ENCODE measurements at places on chromosomes 2 and 18.

- DNase-seq, result no peak
These were observed 25.4 kb upstream of the GLI2 start for GRCh38 chr2:120710256-120710655.

- DNase-seq, result no peak
These were observed 823.6 kb downstream of the GALR1 start for GRCh38 chr18:78073275-78073674.

- no peak for DNase-seq
These were observed 32.7 kb upstream of the FHL2 start for GRCh38 chr2:105431367-105432043.

DNA sequence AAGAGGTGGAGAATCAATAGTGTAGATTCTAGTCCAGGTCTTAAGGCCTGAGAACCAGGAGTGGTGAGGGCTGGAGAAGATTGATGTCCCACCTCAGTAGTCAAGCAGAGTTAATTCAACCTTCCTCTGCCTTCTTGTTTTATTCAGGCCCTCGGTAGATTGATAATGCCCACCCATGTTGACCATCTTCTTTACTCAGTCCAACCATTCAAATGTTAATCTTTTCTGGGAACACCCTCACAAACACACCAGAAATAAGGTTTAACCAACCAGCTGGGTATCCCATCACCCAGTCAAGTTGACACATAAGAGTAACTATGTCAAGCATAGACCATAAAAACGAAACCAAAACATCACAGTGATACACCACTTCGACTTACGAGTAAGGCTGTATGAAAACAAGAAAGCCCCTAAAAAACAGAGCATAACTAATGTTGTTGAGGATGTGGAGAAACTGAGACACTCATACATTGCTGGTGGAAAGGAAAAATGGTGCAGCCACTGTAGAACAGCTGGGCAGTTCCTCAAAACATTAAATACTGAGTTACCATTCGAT lies 57.5 kb downstream of the SLC35F5 start:
- DNase-seq, result no peak

- DNase-seq, result no peak
These were observed 26.2 kb upstream of the CCNT2 start for GRCh38 chr2:134892282-134893035.

- no peak for DNase-seq
These were observed 1539.2 kb upstream of the PIK3C3 start for GRCh38 chr18:40415821-40416220.

- no peak for DNase-seq
These were observed 122.1 kb downstream of the ARL4C start for GRCh38 chr2:234374736-234375135.

DNA sequence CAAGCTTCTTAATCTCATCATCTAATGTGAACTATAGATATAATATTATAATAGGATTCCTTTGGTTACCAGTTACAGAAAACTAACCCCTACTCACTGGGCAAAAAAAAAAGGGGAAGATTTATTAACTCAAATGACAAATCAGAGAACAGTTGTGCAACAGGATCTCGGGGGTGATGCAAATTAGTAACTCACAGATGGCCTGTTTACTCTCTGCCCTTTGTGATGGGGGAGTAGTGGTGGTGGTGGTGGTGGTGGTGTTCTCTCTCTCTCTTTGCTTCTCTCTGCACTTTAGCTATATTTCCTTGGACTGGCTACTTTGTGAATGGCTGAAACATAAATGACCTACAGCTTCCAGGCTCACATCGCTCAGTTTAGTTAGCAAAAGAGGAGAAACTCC lies 59.0 kb downstream of the TMEM247 start:
- DNase-seq, result no peak

DNA sequence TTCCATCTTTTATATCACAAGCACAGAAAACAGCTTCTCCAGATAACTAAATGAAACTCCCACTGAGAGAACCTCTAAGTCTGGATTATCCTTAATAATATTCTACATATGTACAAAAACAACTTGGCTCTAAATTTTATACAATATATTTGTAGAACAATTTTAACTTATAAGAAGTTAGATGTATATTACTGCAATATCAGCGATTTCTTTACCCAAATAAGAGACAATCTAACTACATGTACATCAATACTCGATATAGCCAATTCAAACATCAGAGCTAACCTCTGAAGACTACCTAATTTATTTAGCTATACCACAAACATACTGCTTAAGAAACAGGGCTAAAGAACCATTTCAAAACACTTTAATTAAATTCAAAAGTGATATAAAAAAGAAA lies 148.6 kb downstream of the ROCK1 start:
- DNase-seq, result no peak

GRCh38 chr18:54671291-54671881 lies 80.3 kb downstream of the DYNAP start:
- DNase-seq, result no peak

- no peak for DNase-seq
These were observed 61.0 kb downstream of the BIN1 start for GRCh38 chr2:127045792-127046501.

DNA sequence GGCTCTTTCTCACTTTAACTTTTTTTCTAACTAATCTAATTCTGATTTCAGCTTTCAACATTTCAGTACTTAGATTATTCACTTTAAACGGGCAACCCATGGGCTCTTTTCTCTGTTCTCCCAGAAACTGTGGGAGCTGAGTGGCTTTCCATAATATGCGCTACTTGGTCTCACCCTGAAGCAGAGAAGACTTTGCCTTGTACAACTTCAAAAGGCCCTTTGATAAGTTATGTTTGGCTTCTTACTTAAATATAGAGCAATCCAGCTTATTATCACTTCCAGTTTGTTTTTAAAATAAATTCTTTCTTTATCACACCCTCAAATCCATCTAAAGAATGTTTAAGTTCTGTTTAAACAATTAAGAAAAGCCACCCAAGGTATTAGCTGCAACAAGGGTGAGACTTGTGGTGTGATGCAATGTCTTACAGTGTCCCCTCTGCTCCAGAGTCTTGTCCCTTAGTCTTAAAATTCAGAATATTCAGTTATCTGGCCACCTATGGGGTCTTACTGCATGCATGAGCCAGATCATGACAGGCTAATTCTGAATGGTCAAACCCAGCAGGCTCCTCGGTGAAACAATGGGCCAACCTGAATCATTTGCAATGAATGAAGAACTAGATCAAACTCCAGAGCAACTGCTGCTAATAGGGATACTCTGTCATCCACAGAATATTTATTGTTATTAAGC lies 38.8 kb downstream of the GCG start:
- no peak for DNase-seq

DNA sequence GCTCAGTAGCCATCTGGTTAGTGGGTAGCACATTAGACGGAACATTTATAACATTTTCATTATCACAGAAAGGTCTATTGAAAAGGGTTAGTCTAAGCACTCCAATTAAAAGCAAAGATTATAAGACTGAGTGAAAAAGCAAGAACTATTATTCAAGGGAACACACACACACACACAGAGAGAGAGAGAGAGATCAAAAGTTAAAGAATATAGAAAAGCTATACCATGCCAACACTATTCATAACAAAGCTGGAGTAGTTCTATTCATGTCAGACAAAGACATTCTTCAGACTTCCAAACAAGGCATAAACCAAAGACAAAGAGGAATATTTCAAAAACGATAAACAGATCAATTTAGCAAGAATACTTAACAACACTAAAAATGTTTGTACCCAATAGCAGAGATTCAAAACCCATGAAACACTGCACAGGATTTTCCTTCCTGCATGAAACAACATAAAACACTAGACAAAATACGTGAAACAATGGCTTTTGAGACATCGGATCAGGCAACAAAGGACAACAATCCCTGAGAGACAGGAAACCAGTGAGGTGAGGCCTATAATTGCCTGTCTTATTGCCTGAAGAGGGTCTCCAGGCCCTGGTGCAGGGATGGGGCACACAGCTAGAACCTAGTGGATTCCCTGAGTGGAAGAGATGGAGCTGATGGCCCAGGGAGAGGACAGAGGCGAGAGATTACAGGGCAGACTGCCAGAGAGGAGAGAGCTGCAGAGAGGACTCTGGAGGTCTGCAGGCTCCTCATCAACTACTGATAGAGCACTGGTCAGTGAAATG lies 83.6 kb upstream of the NPAS2 start:
- no peak for DNase-seq

DNA sequence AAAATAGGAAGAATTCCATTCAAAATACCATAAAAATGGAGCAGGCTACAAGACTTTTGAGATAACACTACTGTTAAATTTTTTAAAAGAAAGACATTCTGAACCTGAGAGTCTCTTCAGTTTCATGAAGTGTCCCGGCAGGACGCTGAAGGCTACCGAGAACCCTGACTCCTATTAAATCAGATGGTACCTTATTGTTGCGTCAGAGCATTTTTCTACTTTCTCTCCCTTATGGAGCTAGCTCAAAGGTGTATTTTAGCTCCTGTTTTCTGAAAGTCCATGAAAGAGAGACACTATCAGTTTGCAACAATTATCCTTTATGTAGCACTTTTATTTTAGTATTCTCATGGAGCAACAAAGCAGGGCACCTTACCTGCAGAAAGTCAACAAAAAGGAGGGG lies 626.7 kb downstream of the IRS1 start:
- no peak for DNase-seq

DNA sequence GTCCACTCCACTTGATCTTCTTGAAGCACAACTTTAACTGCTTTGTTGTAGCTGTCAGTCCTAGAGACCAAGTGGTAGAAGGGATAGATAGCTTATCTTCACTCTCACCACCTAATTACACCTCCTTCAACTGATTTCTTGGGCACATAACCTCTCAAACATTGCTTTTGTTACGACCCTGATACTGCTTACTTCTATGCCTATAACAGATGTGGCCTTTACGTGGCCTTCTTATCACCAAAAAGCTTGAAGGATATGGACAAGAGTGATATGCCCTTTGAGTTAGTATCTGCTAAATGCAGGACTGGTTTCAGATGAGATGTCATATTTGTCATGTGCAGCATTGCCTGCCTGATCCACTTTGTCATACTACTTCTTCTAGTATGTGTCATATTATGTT lies 847.2 kb downstream of the TDRD15 start:
- DNase-seq, result no peak

DNA sequence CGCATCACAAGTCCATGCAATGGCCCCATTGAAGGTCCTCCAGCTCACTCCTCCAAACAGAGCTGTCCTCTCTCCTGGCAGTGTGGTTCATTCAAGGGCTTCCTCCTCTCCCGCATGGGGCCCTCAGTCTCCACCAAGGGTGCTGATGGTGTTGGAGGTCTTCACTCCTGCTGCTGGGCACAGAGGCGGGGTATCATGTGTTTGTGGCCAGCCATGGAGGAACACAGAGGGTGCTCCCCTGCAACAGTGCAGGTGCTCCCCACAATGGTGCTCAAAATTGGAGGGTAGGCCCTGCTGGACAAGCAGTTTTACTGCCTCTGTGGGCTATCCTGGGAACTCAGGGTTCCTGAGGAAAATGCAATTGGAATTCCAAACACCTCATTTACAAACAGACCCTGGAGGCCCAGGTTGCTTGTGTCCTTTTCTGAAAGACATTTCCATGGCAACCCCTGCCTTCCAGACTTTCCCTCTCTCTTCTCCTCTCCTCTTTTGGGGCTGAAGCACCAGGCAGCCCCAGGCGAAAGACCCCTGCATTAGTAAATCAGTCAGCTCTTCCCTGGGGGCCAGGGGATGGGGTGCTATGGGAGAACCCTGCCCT lies 256.0 kb downstream of the HAUS1 start:
- no peak for DNase-seq

DNA sequence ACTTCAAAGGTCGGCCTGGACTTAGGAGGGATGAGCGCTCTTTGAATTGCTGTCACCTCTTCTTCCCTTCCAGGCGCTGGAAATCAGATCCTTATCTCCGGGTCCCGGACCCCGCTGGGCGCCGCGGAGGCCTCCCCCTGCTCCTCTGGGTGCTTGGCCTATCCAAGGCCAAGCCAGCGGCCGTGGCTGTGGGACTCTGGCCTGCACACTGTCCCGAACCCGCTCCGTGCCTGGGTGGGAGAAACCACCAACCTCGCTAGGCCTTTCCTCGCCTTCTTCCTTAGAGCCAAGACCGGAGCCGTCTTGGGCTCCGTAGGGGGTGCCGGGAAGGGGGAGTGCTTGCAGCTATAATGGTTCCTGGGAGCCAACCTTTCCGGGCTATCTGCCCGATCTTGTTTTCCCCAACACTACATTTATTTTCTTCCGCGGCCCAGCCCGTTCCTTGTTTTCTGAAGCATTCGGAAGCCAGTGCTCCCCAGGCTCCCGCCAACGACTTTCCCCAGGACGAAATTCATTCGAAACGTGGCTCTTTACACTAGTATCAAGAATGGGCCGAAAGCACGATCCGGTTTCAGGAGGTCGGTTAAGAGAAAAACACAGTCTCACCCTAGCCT lies 2.4 kb downstream of the OSR1 start:
- no peak for DNase-seq

GRCh38 chr2:67772216-67773170 lies 290.3 kb downstream of the C1D start:
- no peak for DNase-seq

- DNase-seq, result no peak
These were observed 162.1 kb downstream of the CD8B2 start for GRCh38 chr2:106649306-106649705.

- DNase-seq, result no peak
These were observed 23.7 kb upstream of the ROCK2 start for GRCh38 chr2:11368059-11368572.

- no peak for DNase-seq
These were observed 148.3 kb downstream of the SATB2 start for GRCh38 chr2:199309411-199309810.

GRCh38 chr2:98819231-98819766 lies 88.4 kb upstream of the MGAT4A start:
- no peak for DNase-seq

DNA sequence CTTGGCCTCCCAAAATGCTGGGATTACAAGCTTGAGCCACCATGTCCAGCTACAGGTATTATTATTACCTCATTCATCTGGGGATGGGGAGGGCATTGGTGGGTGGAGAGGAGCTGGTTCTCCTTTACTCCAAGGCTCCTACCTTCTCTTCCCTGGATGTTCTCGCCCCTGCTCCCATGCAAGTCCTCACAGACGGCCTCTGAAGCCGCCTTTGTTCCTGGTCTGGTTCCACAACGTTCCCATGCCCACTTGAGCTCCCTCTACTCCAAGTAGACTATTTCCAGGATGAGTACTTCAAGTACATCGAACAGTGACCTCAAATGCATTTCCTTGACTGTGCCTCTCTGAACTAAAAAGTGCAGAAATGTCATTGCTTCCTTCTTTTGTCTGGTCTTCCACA lies 3.2 kb upstream of the SLC20A1 start:
- DNase-seq, result no peak

DNA sequence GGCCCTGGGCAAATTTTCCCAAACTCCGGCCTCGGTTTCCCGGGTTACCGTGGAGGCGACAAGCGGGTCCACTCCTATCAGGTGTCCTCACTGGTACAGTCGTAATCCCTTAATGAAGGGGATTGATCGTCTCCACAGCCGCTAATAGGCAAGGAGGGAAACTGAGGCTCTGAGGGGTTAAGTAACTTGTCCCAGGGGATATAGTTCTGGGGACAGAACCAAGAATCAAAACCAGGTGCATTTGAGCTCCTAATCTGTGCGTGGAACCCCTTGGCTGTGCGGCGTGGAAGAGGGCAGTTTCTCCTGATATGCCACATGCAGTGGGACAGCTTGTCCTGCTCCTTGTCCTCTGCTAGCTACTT lies 157.2 kb downstream of the CYRIA start:
- DNase-seq, result no peak

- no peak for DNase-seq
These were observed 1324.6 kb upstream of the NRXN1 start for GRCh38 chr2:52356556-52356955.

GRCh38 chr18:72899338-72899737 lies 31.6 kb upstream of the NETO1 start:
- DNase-seq, result no peak

- DNase-seq, result no peak
These were observed 428.1 kb downstream of the MEIS1 start for GRCh38 chr2:66862885-66863650.

GRCh38 chr2:188765522-188766470 lies 208.4 kb upstream of the COL3A1 start:
- DNase-seq, result no peak
